ENCODE measurements at places on chromosomes 4 and X. TPM values are rescaled to one million over a fixed set of nuclear protein-coding genes. Genes with fewer than 3 reads are reported as not detected.

DDX53 gene
- total RNA-seq, result not detected

PCDH11X gene
- not detected for total RNA-seq

MAGEA10 gene
- total RNA-seq, result 0.09 TPM

KLKB1 gene
- total RNA-seq, result not detected
